Fibroblast of skin of right quadriceps (primary cell): ENCODE measurements at places on chromosomes 4 and X.

DNA sequence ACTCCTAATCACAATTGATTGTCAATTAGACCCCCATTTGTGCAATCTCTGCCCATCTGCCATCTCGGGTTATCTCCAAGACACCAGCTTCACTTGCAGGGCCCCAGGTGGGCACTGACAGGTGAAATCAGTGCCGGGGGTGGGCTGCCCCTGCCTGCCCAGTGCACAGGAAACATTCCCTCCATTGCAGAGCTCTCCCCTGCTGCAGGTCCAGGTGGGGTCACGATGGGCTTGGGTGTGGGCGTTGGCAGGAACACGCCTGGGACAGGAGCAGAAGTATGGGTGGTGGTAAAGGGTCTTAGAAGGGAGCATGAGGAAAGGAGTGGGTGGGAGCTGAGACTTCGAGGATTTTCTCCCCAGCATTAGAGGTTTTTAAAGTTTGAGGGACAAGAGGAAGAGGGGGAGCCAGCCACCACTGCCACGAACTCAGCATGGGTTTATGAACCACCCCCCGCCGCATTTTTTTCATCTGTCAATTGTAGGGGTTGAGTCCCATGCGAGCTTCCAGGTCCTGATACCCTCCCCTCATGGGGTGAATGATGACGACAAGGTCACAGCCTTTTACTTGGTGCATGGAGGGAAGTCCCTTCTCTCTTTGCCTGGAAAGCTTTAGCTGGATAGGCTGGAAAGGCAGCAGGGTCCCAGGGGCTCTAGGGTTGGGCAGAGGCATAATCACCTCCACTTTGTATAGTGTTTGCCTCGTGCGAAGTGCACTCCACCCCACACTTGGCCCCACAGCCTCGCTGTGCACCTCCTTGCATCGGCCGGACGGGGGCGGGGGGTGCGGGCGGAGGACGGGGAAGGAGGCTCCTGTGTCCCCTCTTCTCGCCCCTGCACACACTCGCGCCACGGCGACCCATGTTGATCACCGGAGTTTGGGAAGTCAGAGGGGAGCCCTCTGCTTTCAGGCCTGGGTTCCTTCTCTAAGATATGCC is 3.5 kb upstream of the NKX1-1 start:
- no peak for DNase-seq

GRCh38 chrX:153924149-153924861 is 1.8 kb downstream of the ARHGAP4 start:
- peak; percentile 30 for DNase-seq

GRCh38 chr4:118711052-118711451 is 25.9 kb downstream of the METTL14 start:
- peak; percentile 24 for DNase-seq

- no peak for DNase-seq
Measured at GRCh38 chrX:15448010-15448639, 45.0 kb downstream of the PIR start.

DNA sequence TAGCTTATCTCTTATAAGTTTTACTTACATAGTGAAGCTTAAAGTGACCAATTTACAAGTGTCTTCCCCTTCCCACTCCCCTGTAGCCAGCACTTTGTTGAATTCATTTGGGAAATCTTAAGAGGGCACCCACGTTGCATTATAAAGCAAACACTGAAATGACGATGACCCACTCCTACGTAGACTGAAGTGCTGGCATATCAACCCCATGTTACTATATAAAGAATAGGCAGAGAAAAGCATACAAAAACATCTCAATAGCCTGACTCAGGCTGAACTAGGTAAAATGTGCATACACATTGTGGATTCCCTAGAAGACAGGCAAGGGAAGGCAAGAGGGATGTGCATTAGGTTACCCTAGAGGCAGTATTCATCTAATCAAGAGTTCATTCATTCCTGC is 313.4 kb downstream of the TENM3 start:
- no peak for DNase-seq

DNA sequence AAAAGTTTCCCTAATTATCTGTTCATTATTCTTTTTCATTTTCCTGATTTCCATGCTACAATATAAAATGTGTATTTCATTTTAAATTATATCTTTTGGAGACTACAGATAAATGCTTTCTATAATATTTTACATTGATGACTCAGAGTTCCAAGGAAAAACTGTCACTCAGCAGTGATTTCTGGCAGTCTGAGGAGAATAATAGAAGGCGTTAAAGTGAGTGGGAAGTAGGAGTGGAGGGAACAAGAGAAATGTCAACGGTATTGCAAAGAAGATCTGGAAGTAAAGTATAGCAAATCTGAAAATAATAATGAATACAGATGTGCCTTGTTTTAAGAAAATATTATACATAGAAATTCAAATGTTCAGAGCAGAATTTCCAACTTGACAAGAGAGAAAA is 293.6 kb upstream of the PITX2 start:
- no peak for DNase-seq

DNA sequence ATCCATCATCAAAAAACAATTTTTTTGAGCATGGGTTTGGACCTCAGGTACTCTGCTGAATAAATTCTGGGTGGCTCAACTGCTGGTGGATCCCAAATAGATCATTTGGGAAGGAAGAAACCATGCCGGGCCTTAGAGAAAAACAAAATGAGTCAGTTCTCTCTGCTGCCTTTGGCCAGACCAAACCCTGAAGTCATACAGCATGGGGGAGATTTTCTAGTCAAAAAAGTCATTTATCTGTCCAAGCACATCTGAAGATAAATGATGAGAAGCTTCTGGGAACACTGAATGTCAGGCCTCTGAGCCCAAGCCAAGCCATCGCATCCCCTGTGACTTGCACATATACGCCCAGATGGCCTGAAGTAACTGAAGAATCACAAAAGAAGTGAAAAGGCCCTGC is 261.4 kb downstream of the DHX15 start:
- no peak for DNase-seq

GRCh38 chr4:19128176-19128575 is 1106.6 kb upstream of the LCORL start:
- no peak for DNase-seq

GRCh38 chr4:176492646-176493302 is 173.0 kb downstream of the SPCS3 start:
- DNase-seq: no peak

DNA sequence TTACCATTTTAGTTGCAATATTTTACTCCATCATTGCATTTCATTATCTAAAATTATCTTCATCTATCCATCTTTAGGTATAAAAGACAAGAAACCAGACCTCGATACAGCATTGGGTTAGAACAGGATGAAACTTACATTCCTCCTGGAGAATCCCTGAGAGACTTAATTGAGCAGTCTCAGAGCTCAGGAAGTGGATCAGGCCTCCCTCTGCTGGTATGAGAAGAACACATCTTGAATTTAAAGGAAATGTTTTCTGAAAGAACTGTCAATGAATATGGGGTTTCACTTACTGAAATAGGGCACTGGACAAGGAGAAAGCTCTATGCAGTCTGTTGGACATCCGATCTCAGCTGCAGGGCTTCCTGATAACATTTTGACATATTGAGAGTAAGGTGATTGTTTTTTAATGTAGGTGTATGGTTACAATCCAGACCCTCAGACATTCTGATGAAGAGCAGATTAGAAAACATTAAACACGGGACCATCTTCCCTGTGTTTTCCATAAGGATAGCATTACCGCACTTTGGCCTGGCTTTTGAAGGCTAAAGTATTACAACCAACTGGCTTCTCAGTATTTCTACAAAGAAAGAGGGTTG is 367.2 kb downstream of the BMPR1B start:
- DNase-seq: peak; percentile 72

DNA sequence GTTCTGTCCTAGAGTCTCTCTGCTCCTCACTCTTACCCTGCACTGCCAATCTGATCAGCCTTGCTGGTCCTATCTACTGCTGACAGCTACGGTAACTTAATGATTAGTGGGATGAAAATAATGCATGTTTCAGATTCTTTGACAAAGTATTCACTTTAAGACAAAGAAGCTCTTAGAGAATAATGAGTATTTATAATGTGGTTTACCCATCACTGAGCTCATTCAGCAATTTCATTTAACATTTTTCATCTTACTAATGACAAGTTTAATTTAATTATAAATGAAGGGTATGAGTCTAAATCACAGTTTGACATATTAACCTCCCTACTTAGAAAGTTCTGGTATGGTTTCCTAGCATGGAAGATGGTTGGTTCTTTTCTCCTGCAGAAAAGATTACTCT is 428.2 kb downstream of the ADGRL3 start:
- no peak for DNase-seq

DNA sequence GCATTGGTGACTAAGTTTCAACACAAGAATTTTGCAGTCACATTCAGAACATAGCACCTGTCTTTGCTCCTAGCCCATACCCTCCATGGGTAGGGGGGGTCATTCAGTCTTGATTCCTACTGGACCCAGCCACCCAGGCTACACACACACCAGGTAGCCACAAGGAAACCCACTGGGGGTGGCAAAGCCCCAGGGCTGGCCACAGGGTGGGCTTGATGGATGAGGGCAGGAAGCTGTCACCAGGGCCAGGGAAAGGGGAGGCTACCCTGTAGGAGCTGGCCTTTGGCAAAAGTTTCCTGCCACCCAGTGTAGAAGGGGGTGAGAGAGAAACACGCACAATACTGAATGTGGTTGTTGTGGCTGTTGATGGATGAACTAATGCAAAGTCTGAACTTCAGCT is 74.5 kb upstream of the NKX1-1 start:
- DNase-seq: no peak

- no peak for DNase-seq
Measured at GRCh38 chr4:110630688-110631402, 8.0 kb upstream of the PITX2 start.

DNA sequence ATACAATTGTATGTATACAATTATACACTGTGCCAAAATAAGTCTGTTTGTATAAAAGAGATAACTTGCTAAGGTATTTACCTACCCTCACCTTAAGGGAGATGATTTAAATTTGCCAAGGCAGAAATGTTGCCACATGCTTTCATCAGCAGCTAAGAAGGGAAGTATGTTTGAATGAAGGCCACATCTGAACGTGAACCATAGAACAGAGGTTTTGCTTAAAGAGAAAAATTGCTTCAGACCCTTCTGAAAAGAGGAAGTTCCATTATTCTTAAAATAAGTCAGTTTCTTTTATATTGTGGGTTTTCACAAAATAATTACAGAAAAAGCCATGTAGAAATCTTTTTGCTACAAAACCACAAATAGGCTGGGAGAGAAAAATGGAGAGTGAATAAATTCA is 621.5 kb upstream of the HTR2C start:
- no peak for DNase-seq

DNA sequence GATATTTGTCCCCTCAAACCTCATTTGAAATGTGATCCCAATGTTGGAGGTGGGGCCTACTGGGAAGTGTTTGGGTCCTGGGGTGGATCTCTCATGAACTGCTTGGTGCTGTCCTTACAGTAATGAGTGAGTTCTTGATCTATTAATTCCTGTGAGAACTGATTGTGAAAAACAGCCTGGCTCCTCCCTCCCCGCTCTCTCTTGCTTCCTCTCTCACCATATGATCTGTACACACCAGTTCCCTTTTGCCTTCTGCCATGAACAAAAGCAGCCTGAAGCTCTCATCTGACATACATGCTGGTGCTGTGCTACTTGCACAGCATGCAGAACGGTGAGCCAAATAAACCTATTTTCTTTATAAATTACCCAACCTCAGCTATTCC is 11.2 kb upstream of the YIPF7 start:
- no peak for DNase-seq

DNA sequence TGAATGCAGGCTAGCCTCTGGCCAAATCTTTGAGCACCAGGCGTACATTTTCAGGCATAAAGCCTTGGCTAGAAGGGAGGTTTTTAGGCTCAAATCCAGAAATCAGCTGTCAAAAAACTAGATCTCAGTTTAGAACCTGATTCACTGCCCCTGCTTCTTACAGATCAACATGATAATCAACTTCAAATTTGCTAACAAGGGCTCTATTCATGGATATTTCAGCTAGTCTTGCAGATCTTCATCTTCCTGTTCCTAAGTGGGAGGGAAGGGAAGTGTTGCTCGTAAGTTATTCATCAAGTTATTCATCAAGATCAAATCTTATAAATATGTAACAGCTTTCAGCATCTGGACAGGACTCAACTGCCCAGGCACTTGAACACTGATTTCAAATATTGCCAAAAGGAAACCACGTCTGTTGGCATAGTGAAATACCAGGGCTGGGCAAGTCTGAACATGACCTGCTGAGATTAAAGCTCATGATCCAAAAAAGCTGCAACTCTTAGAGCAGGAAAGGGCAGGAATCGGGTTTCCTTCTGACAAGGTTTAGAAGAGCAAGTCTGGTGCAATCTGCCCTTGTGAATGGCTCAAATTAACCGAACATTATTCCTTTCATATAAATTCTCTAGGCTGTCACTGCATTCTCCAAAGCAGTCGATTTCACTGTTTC is 200.3 kb downstream of the PDGFC start:
- DNase-seq: peak; percentile 68

- DNase-seq: no peak
Measured at GRCh38 chrX:81979806-81980515, 778.1 kb downstream of the SH3BGRL start.

DNA sequence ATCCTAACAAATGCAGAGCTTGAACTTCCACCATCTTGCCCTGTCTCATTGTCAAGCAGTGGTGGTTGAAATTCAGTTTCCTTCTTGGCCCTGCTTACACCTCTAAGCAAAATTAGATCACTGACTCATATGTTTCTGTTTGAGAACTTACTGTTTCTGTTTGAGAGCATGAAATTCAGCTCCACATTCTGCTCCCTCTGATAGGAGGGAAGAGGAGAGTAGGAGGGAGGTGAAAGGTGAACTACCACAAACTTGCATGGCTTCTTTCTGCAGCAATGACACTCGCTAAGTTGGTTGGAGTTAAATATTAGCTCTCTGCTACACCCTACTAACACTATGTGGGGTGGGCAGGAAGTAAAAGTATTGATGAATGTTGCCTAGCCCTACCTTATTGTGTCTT is 117.8 kb upstream of the EDA2R start:
- no peak for DNase-seq

DNA sequence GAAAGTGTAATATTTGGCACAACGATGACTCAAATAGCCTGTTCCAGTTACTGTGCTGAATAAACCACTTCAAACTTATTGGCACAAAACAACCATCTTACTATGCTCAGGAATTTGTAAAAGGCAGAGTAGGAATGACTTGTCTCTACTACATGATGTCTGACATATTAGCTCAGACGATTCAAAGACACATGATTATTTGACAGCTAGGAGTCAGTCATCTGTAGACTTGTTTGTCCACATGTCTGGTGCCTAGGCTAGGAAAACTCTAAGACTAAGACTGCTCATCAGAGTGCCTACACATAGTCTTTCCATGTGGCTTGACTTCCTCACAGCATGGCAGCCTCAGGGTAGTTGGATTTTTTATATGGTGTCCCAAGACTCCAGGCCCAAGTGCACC is 154.5 kb downstream of the FANCB start:
- DNase-seq: no peak

GRCh38 chr4:141020801-141021261 is 112.4 kb downstream of the RNF150 start:
- DNase-seq: peak; percentile 87

DNA sequence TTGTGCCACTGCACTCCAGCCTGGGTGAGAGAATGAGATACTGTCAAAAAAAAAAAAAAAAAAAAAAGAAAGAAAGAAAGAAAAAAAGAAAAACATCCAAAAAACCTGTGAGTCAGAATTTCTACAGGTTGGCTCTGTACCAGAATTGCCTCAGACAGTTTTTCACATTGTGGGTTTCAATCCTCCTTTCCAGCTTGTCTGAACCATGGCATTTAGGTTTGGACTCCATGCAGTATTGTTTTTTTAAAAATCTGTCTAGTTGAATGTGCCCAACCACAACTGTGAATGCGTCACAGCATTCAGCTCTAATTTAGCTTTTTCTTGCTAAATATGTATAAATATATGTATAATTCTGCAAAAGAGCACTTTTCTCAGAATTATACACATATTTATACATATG is 31.4 kb upstream of the ARSH start:
- peak; percentile 3 for DNase-seq
